Stimulated activated CD8-positive, alpha-beta memory T cell treated with anti-CD3 and anti-CD28 coated beads, Interleukin-7, amount 100 ng/mL, for 1 hour (primary cell): ENCODE measurements at places on chromosomes 1 and 21.

DNA sequence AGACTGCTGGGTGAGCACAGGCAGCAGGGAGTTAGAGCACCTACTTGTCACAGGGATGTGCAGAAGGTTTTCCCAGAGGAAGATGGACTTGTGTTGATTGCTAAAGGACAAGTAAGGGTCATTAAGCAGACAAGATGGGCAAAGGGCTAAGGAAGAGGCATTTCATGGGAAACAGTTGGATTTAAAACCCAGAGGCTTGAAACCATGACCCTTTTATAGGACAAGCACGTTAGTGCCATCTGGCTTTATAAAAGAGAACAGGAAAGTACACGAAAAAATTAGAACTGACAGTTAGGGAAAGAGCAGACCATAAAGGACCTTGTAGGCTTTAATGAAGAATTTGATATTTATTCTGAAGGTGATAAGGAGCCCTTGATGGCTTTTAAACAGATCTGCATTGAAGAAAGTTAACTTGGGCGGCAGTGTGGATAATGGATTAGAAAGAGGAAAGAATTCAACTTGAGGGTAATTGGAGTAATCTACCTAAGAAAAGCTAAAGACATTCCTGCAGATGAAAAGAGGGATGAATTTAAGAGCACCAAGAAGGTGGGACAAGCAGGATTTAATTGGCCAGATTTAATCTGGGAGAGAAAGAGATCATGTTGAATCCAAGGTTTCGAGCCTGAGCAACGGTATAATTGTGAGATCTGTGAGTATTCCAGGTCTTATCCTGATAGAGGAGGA lies 68.6 kb downstream of the ZC3H11B start:
- DNase-seq, result no peak

DNA sequence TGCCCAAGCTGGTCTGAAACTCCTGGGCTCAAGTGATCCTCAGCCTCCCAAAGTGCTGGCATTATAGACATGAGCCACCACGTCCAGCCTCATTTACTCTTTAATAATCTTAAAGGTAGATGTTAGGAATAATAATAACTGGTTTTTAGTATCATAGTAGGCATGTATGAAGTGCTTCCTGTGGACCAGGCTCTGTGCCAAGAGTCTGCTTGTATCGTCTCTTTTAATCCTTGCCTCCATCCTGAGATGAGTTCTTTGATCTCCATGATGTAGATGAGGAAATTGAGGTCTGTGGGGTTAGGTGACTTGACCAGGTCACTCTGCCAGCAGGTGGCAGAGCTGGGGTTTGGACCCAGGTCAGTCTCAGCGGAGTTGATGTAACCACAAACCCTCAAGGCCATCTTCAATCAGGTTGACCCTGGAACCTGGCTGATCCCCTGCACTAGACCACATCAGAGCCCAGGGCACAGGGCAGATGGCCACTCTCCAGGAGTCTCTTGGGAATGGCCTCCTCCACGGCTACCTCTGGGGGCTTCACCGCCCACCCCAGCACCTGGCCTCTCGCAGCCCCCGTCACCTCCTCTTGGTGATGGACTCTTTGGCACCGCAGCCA lies 11.3 kb downstream of the EFHD2 start:
- DNase-seq, result no peak

DNA sequence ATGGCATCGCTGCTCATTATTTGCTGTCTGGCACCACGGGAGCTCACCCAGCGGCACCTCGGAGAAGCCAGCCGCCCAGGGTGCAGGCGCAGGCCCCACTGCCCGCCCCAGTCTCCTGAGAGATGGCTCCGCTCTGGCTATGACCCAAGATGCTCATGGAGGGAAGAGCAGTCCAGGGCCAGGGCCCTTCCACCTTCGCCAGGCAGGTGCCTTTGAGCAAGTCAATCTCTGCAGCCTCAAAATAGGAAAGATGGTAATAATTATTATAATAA lies 437.3 kb downstream of the KIF26B start:
- DNase-seq, result no peak

DNA sequence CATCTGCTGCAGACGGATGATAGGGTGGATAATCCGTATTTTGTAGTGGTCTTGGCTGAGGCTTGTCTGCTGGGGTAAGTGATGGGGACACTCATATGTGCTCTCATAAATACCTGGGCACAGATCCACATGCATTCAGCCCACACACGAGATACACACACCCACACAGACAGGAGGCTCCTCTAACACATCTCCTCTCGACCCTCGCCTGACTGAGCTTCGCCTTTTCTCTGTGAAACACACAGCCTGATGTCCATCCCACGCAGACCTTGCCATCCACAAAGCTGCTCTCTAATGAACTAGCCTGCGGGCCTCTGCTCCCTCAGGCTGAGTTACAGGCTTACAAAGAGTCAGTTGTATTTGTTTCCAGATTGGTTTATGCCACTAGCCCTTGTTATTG lies 96.3 kb upstream of the CSF3R start:
- no peak for DNase-seq

DNA sequence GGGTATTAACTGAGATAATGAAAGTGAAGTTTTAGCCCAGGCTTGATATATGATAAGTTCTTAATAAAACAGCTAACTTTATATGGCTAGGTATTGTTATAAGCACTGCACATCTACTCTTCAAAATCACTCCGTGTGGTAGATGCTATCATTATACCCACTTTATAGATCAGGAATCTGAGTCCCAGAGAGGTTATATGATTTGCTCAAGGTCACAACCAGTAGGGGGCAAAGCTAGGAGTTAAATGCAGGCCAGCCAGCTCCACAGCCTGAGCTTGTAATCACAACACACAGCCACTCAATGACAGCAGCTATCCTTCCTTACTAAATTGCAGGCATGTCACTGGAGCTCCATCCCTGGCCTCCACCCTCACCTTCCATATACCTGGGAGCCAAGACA lies 115.8 kb downstream of the CAPN8 start:
- no peak for DNase-seq

- DNase-seq, result no peak
Measured at GRCh38 chr1:31007462-31007991, 58.0 kb downstream of the PUM1 start.

DNA sequence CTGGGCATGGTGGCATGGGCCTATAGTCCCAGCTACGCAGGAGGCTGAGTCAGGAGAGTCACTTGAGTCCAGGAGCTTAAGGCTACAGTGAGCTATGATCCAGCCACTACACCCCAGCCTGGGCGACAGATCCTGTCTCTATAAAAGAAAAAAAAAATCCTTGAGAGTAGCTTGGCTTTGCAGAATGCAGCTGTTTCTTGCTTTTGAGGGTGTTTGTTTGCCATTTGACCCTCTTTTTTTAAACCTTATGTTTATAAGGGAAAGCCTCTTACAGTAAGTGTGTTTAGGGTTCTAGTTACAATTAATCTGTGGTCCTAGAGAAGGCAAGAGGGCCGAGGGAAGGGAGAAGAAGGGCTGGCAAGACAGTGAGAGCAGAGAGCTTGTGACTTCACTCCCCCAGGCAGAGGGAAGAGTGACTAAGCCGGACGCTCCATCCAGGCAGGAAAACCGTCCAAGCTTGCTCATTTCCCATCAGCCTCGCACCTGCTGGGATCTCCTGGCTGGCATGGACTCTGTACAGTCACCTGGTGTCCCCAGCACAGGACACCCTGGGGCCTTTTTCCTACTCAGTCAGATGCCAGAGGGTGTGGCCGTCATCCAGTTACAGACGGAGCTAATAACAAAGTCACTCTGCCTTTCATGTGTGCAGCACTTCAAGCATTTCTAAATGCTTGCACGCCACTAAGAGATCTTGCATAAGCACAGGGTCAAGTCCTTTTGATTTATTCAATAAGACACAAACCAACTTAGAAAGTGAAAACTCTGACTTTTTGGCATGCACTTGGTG lies 55.5 kb upstream of the PSEN2 start:
- no peak for DNase-seq

- DNase-seq, result no peak
Measured at GRCh38 chr1:1042835-1043234, 22.9 kb downstream of the AGRN start.

DNA sequence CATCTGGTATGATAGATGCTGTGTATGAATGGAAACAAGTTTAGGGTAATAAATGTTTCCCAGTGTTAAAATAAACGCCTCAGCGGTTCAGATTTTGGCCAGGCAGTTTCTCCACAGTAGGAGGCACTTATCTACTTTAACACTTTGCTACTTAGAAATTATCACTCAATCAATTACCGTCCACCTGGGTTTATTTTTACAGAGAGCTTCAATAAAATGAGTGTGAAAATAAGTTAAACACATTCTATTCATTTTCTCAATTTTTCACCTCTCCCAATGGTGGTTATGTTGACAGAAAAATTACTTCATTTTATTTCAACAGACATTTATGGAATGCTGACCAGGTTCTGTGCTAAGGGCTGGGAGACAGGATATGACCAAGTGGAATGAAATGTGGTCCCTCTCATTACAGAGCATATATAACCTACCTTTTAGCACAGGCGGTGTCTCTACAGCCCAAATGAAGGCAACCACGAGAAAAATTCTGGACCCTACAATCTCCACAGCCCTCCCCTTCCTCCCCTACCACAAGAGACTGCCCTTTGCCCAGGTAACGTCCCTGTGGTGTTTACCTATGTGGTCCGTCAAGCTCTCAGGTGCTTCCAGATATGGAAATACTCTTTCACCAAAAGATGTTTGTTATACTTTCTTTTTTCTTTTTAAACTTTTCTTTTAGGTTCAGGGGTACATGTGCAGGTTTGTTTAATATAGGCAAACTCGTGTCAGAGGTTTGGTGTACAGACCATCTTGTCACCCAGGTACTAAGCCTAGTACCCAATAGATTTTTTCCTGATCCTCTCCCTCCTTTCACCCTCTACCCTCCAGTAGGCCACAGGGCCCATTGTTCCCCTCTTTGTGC lies 105.5 kb downstream of the HLCS start:
- DNase-seq, result no peak
